ENCODE measurements at places on chromosomes 16 and 17.
A peak's percentile ranks its signal among the peaks of the same experiment; 100 is the strongest.

DNA sequence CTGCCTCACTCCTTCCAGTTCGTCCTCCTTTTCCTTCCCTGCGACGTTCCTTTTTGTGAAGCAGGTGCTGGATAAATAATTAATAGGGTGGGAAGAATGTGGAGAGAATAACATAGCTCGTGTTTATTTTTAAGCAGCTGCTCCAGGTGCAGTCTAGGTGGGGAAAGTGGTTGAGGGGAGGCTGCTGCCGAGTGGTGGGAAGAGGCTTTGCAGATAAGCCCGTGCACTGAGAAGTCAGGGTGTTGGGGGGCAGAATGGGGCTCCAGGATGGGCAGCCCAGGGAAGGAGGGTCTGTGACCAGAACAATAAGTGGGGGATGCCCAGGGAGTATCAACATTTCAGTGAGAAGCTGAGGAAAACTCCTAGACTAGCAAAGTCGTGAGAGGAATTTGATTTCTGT is 300.5 kb downstream of the CPPED1 start:
- DNase-seq, result no peak

- peak; percentile 35 for DNase-seq
Measured at GRCh38 chr17:46264456-46265198, 30.3 kb upstream of the LRRC37A start.

- DNase-seq, result no peak
Measured at GRCh38 chr17:42358434-42358833, 29.8 kb downstream of the STAT3 start.

DNA sequence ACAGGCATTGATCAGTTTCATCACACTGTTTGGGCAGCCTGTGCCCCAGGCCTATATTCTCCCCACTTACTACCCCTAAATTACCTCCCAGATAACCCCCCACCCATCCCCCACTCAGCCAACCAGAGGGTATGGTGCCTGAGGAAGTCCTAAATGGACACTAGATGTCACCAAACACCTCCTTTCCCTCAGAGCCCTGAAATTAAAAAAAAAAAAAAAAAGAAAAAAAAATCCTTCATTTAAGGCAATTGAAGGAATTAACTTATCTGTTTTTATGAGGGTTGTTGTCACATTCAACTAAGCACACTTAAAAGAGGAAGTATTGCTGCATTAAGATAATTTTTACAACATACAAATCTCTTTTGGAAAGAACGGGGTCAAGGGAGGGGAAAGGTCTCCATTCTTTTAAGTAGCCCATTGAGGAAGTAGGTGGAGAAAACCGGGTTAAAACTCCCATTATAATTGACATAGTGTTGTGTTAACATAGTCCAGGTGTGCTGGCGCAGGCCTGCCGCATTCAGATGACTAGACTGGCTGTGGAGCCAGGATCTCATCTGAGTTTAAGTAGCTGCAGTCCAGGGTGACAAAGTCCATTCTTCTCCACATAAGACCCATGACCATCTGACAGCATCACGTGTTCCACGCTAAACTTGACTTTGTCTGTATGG is 46.3 kb downstream of the SNX11 start:
- peak; percentile 26 for DNase-seq

GRCh38 chr17:50194140-50194933 is 7.1 kb downstream of the COL1A1 start:
- DNase-seq, result no peak

DNA sequence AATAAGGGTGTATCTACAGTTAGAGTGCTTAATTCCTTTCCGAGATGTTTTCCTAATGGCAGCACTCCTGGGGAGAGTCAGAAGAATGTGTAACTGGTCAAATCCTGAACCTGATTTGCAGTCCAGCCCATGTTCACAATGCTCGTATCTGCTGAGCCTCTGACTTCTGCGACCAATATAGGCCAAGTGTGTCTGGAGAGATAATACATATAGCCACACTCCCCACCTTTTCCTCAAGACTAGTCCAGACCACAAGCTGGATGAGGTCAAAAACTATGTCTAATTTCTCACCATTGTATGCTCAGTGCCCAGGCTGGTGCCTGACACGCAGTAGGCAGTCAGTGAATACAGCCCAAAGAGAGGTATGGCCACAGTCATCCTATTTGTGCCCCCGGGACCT is 58.0 kb downstream of the XYLT1 start:
- DNase-seq, result no peak

- DNase-seq, result no peak
Measured at GRCh38 chr16:70750893-70751467, 50.0 kb downstream of the VAC14 start.

DNA sequence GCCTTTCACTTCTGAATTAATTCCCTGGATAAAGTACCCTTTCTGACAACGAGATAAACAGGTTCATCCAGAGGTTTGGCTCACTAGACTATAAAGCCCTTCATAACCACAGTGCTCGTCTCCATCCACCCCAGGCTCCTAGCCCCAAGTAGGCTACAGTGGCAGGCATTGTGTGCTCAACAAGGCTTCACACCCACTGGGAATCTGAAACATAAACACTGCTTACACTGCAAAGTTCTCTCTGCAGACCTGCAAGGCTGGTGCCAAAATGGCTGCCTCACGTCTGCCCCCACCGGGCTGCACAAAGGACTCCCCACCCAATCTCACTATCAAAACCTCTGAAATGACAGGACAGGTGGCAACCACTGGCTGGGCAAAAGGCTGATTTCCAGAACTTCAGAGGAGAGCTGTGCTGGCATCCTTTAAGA is 5.1 kb upstream of the HLF start:
- DNase-seq, result no peak

DNA sequence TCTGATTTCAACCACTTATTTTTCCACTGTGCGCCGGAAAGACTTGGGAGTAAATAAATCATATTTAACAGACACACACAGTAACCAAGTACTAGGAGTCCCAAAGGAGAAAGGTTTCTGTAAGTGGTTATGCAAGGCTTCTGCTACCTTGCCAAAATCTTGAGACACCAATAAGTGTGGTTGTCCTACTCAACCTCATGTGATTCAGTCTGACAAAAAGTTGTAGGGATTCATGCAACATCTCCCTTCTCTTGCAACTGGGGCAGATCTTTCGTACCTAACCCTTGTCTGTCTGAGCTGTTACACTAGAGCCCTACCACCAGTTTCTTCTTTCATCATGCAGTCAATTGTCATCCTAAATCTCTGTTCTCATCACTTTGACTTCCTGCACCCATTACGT is 69.9 kb upstream of the NUDT7 start:
- DNase-seq, result no peak

GRCh38 chr17:1188812-1189504 is 9.2 kb upstream of the ABR start:
- DNase-seq, result no peak

- DNase-seq, result no peak
Measured at GRCh38 chr16:78375055-78375679, 275.7 kb downstream of the WWOX start.

DNA sequence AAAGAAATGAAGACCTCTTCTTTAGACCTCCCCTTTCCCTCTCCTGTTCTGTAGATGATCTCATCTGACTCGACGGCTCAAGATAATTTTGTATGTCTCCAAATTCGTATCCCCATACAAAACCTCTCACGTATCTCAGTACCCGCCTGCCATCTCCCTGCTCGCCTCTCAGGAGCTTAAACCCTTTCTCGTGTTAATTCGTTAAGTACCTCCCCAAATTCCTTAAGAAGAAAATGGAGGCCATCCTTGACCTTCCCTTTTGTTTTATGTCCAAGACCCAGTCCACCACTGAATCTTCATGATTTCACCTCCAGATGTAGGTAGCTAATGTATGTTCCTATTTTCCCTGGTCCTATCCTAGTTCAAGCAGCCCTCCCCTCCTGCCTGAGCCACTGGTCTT is 41.6 kb downstream of the OR3A1 start:
- DNase-seq, result no peak

GRCh38 chr17:752002-752619 is at the start of gene GEMIN4:
TSS of gene GEMIN4 (minus strand) at chr17:752264. CDS start at chr17:752142, 122 bp downstream.
- DNase-seq, result peak; percentile 97

DNA sequence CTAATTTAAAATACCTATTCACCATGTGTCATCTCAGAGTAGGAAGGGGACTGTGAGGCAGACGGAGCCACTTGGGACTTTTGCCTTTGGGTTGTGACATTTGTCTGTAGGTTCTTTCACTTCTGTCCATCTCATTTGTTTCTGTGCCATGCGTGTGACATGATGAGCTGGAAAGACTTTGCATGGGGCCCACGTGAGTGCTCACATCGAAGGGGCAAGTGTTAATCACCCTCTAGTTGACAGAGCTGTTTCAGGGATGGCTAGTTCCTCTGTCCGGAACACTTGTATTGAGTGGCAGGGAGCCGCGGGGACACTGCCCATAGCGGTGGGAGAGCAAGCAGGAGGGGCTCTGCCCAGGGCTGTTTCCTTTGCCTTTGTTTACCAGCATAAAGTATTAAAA is 112.0 kb downstream of the RPTOR start:
- DNase-seq, result no peak

DNA sequence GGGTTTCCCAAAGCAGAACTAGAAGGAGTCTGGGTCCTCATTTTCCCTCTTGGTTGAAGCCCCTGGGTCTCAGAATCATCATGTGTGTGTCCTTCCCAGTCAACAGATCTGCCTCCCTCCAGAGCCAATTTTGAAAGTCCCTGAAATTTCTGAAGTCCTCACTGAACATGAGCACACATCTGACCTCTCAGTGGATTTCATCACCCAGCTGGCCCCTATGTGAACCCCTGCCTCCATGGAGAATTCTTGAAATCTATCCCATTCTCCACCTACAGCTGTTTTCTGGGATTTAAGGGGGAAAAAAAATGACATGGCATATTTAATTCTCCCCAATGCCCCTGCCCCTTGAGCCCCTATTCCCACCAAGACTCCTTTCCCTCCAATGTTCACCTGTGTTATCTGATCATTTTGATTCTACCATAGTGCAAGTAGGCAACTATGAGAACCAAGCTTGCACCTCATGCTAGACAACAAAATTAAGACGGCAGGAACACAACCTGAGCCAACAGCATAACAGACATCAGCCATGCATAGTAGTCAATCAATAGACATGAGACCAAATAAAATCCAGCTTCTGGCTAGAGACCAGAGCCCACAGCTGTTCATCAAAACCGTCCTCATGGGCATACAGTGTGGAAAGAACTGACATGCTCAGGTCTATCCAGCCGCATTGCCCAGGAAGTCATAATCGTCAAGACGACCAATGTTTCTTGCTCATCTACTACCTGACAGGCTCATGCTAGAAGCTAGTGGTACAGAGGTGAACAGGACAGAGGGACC is 14.9 kb downstream of the SOX9 start:
- DNase-seq, result no peak

DNA sequence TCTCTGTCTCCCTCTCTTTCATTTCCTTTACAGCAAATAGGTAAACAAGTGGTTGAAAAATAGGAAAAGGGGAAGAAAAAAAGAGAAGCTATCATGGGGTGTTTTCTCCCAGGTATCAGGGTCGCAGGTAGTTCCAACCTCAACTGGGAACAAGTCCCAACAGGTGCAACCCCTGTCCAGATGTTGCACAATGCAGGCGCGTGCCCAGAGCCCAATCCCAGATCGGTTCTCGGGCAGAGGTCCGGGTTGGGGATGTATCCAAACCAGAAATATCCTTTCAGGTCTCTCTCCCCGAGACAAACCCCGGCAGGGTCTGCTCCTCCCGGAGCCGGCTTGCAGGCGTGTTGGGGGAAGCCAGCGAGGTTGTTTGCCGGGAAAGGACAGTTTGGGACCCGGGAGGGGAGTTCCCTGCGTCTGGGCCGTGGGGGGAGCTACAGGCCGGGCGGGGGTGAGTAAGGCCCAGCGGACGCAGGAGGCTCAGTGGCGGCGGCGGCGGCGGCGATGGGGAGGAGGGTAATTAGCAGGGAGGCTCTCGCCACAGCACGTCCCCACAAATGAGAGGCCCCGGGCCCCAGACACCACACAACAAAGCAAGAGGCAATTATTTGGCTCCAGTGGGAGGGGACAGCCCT is 21.2 kb upstream of the SP6 start:
- no peak for DNase-seq

DNA sequence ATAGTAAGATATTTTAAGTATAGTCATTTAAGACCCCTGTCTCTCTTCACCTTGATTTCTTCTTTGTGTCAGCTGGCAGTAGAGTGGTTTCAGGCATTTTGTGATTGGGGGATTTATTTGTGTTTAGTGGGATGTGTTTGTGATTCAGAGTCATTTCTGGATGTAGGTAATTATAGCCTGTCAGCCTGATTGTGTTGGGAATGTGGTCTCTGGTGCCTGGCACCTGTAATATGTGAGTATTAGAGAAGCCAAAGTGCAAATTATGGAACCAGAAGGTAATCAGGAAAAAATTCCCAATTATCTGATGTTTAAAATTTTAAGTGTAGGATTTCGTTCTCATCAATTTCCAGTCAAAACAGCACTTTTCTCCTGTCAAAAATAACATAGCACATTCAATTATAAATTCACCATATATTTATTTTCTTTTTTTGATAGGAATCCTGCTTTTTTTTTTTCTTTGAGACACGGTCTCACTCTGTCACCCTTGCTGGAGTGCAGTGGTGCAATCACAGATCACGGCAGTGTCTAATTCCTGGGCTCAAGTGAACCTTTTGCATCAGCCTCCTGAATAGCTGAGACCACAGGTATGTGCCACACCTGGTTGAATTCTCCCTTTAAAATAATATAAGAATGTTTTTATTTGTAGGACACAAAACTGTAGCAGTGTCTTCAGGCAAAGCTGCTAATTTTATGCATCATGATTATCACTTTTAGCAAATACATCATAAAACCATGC is 42.7 kb downstream of the ATF7IP2 start:
- no peak for DNase-seq

DNA sequence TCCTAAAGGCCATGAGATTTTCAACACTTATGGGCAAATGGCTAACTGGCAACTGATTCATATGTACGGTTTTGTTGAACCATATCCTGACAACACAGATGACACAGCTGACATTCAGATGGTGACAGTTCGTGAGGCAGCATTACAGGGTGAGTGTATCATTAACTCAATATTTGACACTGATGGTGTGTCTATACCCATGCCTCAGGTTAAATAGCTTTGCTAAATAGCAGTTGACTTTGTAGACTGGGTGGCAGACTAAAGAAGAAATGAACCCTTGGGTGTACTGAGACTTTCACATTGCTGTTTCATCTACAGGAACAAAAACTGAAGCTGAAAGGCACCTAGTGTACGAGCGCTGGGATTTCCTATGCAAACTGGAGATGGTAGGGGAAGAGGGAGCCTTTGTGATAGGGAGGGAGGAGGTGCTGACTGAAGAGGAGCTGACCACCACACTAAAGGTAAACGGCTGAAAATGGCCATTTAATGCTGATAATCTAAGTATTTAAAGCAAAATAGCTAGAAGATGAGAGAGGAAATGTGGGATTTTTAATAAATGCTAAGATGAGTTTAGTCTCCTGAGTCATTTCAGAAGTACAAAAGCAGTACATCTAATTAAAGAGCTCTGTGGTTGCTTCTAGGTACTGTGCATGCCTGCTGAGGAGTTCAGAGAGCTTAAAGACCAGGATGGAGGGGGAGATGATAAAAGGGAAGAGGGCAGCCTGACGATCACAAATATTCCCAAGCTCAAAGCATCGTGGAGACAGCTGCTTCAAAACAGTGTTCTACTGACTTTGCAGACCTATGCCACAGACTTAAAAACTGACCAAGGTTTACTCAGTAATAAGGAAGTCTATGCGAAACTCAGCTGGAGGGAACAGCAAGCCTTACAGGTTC is 3.0 kb downstream of the SETD6 start:
- peak; percentile 17 for DNase-seq

Measured in activated CD8-positive, alpha-beta T cell treated with anti-CD3 and anti-CD28 coated beads, Interleukin-2, amount 10 ng/mL, durations not matched to agents 7 days and 5 days (primary cell).